ENCODE measurements at places on chromosomes 2 and 18.

DNA sequence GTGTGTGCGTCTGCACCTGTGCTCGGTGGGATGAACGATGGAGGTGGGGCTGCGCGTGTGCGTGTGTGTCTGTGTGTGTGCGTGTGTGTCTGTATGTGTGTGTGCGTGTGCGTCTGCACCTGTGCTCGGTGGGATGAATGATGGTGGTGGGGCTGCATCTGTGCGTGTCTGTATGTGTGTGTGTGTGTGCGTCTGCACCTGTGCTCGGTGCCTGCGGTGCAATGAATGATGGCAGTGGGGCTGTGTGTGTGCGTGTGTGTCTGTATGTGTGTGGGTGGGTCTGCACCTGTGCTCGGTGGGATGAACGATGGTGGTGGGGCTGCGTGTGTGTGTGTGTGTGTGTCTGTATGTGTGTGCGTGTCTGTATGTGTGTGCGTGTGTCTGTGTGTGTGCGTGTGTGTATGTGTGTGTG lies 48.5 kb upstream of the CTDP1 start:
- no peak for DNase-seq

DNA sequence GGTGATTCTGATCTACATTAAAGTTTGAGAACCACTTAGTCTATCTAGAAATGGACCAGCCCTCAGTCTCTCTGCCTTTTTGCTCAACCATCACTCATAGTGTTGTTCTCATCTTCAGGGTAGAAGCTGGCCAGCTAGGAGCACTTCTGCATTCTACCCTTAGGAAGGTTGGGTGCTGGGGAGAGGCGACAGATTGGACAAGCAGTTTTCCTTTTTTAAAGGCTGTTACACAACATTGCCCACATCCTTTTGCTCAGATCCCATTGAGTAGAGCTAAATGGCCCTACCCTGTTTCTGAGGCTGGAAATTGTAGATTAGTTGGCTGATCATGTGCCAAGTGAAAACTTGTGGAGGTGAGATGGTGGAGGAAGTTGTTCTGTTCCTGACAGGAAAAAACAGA lies 35.6 kb downstream of the OSBPL6 start:
- no peak for DNase-seq

- no peak for DNase-seq
These were observed 53.7 kb downstream of the EPHA4 start for GRCh38 chr2:221518201-221518934.

DNA sequence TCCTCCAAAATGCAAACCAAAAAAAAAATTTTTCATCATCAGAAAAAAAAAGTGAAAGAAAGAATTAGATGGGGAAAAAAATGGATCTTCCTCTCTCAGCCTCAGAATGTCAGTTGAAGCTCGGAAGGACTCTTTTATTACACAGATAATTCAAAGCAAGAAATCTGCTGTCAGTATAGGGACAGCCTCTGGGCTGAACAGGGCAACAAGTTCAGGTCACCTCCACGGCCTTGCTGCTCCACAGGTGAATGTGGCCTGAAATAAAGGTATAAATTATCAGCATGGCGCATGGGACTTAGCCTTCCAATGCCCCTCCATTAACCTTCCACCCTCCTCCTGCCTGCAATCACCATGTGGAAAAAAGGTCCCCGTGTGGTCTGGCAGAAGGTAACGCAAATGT lies 316.8 kb upstream of the POU3F3 start:
- DNase-seq, result no peak

DNA sequence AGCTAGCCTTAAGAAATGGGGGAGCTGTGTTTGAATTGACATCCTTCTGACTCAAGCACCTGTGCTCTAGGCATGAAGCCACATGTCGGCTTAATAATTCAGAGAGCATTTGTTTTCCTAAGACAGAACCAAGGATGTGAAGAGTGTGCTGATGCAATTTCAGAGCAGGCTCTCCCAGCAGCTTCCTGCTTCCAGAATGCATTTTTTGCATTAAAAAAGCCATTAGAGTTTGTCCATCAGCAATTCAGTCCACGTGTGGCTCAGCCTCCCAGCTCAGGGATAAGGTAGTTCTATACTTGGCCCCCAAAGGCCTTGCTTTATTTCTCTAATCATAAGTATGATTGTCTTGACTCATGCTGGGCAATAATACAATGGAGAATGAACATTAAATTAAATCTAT lies 37.7 kb downstream of the DOCK10 start:
- no peak for DNase-seq

GRCh38 chr2:150601280-150602038 lies 114.0 kb upstream of the RND3 start:
- DNase-seq, result no peak

Data from T-helper 2 cell (primary cell).